Activated naive CD8-positive, alpha-beta T cell treated with anti-CD3 and anti-CD28 coated beads for 36 hours (primary cell): ENCODE measurements at places on chromosomes 3 and 15.

DNA sequence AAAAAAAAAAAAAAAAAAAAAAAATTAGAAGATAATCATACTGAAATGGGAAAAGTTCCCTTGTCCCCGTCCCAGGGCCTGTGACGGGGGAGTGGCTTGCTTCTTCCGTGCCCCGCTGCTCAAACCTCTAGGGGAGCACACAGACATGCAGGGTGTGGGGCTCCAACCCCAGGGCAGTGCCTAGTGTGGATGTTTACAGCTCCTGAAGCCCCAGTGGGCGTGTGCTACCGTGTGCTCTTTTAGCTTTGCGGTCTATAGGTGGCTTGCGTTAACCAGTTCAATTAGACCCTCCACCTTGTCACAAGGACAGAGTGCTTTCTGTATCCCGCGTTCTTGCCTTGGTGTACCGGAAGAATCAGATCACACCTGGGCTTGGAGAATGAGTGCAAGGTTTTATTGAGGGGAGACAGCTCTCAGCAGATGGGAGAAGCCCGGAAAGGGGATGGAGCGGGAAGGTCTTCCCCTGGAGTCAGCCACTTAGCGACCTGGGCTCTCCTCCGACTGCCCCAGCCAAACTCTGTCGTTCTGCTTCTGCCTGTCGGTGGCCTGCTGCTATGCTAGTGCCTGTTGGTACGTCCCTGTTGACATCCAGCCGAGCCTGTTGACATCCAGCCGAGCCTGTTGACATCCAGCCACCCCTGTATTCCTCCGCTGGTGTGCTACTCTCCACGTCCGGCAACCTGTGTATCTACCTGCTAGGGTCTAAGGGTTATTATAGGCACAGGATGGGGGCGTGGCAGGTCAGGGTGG, 569.8 kb downstream of the VGLL3 start:
- no peak for DNase-seq

DNA sequence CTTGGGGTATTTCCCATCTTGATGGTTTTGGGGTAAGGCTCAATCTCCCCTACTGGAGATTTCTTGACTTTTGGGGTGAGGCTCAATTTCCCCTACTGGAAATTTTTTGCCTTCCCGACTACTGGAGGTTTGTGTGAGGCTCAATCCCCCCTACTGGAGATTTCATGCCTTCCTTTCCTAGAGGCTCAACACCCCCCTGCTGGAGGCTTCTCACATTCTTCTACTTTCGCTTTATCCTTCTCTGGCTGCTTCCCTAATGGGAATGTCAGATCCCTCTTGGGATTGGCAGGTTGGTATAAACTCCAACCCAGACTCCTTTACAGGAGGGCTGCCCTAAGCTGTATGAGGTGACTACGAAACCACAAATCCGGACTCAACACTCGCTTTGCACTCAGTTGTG, 49.2 kb downstream of the KATNBL1 start:
- no peak for DNase-seq

GRCh38 chr3:14792691-14793121, 26.1 kb upstream of the FGD5 start:
- no peak for DNase-seq

DNA sequence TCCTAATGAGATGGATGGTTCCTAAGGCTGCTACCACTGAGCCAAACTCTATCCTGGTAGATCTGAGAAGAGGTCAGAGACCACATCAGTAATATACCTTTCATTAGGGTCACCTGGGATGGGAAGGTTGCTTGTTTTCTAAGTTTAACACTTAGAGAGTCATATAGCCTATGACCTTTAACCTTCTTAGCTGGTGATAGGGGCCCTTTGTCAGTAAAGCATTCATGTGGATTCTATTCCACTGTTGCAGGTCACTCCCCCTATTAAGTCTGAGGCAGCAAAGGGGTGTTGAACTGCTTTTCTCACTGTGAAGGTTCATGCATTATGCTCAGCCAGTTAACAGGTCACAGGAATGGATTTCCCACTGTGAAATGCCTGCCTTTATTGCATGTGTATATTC, 6.1 kb upstream of the ZNF609 start:
- no peak for DNase-seq

- no peak for DNase-seq
These were observed 2.0 kb downstream of the TMEM62 start for GRCh38 chr15:43135351-43135750.

DNA sequence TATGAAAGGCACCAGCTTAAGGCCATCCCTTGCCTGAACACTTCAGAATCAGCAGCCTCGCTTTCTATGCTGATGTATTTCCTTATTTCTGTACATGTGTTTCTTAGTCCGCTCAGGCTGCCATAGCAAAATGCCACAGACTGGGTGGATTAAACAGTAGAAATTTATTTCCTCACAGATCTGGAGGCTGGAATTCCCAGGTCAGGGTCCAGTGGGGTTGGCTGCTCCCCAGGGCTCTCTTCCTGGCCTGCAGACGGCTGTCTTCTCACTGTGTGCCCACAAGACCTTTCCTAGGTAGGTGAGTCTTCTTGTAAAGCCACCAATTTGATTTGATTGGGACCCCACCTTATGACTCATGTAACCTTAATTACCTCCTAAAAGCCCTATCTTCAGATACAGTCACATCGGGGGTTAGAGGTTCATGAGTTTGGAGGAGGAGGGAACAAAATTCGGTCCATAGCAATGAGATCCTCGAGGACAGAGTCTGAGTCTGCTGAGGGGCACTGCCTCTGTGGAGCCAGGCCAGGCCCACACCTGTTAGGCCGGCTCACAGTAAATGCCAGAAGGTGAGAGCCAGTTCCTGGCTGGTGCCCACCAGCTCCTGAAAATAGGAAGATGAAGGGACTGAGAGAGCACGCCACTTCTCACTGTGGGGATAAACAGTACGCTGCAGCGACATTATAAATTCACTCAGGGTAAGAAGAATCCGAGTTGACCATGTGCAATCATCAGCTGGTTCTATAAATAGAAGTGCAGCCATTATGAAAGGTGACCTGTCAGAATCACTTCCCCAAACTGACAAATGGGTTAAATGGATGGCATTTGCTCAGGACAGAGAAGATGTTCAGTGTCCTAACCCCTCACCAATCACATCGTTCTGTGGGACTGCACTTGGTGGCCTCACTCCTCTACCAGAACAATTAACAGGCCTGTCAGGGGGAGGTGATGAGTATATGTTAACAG, 41.1 kb downstream of the CTXND1 start:
- no peak for DNase-seq

DNA sequence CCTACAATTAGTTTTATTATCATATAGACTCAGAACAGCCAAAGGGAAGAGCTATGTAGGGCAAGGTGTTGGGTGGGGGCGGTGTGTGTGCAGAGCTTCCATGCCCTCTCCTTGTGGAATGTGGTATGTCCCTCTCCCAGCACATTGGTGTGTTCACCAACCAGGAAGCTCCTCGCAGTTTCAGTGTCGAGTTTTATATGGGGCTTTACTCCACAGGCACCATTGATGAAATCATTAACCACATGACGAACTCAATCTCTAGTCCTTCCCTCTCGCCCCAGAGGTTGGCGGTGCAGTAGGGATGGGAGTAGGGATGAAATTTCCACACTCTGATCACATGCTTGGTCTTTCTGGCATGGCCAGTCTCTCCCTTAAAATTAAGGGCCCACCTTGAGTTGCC, 13.6 kb upstream of the SRP14 start:
- DNase-seq = no peak

GRCh38 chr15:42679285-42680141, 57.4 kb downstream of the CDAN1 start:
- no peak for DNase-seq

DNA sequence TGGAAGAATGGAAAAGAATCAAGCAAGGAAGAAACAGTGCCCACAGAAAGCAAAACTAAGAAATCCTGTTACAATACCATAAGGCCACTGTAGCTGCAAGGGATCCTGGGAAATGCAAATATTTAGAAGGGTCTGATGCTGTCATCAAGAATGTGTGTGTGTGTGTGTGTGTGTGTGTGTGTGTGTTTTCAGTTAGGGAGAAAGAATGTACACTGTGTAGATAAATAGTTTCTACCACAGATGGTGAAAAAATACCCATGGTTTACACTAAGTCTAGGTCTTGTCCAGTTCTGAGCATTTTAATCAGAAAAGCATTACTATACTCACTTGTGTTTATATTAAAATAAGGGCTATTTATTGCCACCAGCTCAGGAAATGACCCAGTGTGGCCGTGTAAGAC, 355.0 kb downstream of the RBMS3 start:
- no peak for DNase-seq

DNA sequence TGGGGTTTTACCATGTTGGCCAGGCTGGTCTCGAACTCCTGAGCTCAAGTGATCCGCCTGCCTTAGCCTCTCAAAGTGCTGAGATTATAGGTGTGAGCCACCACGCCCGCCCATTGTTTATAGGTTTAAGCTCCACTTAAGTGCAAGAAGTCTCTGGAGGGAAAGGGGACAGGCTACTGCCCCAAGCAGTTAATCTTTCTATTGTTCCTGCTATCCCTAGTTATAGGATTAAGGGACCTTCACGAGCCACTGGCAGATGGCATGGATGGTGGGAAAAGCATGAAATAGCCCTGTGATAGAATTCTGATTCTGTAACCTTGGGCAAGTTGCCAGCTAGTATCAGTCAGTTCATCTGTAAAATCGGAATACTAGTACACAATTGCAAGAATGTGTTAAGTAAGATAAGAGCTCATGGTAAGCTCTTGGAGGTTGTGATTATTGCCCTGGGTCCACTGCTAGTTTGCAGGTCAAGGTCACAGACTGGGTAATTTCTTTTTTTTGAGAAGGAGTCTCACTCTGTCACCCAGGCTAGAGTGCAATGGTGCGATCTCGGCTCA, 5.3 kb upstream of the RBPMS2 start:
- no peak for DNase-seq
